ENCODE measurements at places on chromosomes 5 and 9.

- peaks cover 46% of the 10 kb centered on the region for H3K27me3 ChIP-seq
- no peak for DNase-seq
- peak overlapping the region; percentile 74 for H3K4me3 ChIP-seq
- peaks cover 3% of the 10 kb centered on the region for H3K36me3 ChIP-seq
- peak overlapping the region; percentile 88 for H3K27ac ChIP-seq
These were observed 626 bp downstream of the PSD2 start for GRCh38 chr5:139796061-139796806.

- no peaks in the 10 kb centered on the region for H3K4me1 ChIP-seq
- H3K4me3 ChIP-seq: no peak overlapping the region
- no peaks in the 10 kb centered on the region for H3K27me3 ChIP-seq
- no peaks in the 10 kb centered on the region for H3K36me3 ChIP-seq
- no peak overlapping the region for H3K27ac ChIP-seq
- no peak for DNase-seq
These were observed 907.4 kb upstream of the DMAC1 start for GRCh38 chr9:8706998-8707397.

GRCh38 chr9:10228082-10228481 is 384.7 kb downstream of the PTPRD start:
- no peaks in the 10 kb centered on the region for H3K36me3 ChIP-seq
- DNase-seq: no peak
- no peak overlapping the region for H3K27ac ChIP-seq
- no peak overlapping the region for H3K4me3 ChIP-seq

- no peaks in the 10 kb centered on the region for H3K27me3 ChIP-seq
- no peak overlapping the region for H3K4me3 ChIP-seq
- no peaks in the 10 kb centered on the region for H3K36me3 ChIP-seq
These were observed 32.9 kb downstream of the NDST1 start for GRCh38 chr5:150540615-150541396.

DNA sequence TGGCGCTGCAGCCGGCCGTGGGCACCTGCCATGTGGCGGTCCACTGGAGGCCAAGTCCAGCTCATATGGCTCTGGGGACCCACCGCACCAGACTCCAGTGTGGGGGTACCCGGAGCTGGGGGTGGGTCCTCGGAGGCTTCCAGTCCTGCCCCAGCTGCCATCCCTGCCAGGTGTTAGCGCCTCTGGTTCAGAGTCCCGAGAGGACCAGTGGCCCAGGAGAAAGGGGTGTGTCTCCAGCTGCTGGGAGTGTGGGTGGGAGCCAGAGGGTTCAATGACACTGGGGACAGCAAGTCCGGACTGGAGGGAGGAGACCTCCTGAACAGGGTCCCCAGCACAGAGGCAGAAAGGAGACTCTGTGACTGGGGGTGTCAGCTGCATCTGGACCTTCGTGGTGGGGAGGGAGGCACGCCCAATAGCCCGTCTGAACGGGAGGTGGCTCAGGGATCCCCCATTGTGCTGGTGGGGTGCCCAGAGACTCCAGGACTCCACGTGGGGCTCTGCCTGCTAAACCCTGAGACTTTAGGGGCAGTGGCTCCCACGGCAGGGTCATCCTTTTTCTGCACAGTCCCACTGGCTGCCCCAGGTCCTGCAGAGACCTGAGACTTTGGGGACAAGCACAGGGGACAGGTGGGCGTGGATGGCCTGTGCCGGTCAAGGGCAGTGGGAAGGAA is 2.4 kb upstream of the AHRR start:
- H3K4me1 ChIP-seq: peaks cover 37% of the 10 kb centered on the region
- H3K27me3 ChIP-seq: peaks cover 36% of the 10 kb centered on the region
- DNase-seq: no peak
- no peak overlapping the region for H3K27ac ChIP-seq
- no peak overlapping the region for H3K4me3 ChIP-seq

GRCh38 chr9:104868687-104869404 is 59.1 kb downstream of the ABCA1 start:
- H3K4me3 ChIP-seq: peak overlapping the region; percentile 85
- peaks cover 15% of the 10 kb centered on the region for H3K36me3 ChIP-seq
- H3K27ac ChIP-seq: peak overlapping the region; percentile 96
- peak; percentile 78 for DNase-seq
- peaks cover 38% of the 10 kb centered on the region for H3K4me1 ChIP-seq

DNA sequence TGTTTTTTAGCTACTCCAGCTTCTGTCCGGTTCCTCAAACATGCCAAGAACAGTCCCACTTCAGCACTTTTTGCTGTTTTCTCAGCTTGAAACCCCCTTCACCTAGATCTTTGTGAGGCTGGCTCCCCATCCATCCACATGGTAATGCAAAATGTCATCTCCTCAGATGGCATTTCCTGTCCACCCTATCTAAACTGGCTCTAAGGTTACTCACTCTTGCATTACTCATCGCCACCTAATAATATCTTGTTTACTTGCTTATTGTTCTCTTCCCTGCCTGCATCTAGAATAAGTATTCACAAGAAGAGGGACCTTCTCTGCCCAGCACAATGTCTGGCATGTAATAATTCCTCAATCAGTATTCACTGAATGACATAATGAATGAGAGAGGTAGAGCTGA is 220.1 kb downstream of the FAM114A2 start:
- no peak overlapping the region for H3K4me3 ChIP-seq
- H3K27me3 ChIP-seq: no peaks in the 10 kb centered on the region
- no peaks in the 10 kb centered on the region for H3K4me1 ChIP-seq
- DNase-seq: no peak
- no peak overlapping the region for H3K27ac ChIP-seq

DNA sequence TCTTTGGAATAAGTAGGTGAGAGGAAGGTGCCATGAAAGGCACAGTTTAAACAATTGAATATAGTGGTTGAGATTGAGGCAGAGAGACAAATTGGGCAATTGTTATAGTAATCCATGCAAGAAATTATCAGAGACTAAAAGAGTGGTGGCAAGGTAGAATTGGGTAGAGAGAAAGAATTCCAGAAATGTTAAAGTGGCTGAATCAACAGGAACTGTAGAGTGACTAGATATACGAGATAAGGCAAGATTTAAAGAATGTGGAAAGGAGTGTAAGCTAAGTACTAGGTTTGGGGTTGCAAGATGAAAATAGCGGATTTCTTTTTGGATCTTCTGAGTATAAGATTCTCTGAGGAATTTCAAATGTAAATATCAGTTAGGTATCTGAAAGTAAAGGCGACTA is 285.2 kb downstream of the DMRTA1 start:
- no peak for DNase-seq
- H3K36me3 ChIP-seq: no peaks in the 10 kb centered on the region
- H3K4me3 ChIP-seq: no peak overlapping the region
- no peaks in the 10 kb centered on the region for H3K4me1 ChIP-seq

All from naive B cell (primary cell).